ENCODE measurements at places on chromosomes 16 and 17. TPM values are rescaled to one million over a fixed set of nuclear protein-coding genes. Genes with fewer than 3 reads are reported as not detected.

NOD2 gene
- not detected for total RNA-seq

CCL8 gene
- not detected for total RNA-seq

TBC1D3L gene
- 4.0 TPM for total RNA-seq

JPH3 gene
- total RNA-seq = not detected

PPL gene
- total RNA-seq = 0.18 TPM

NOXO1 gene
- not detected for total RNA-seq

ZC3H7A gene
- total RNA-seq = 28.5 TPM

CDT1 gene
- 29.4 TPM for total RNA-seq

PRCD gene
- not detected for total RNA-seq

SARM1 gene
- 4.6 TPM for total RNA-seq

OTOP2 gene
- not detected for total RNA-seq

TMEM220 gene
- 2.9 TPM for total RNA-seq

CRYBA1 gene
- not detected for total RNA-seq

HLF gene
- total RNA-seq = not detected

SLC13A2 gene
- not detected for total RNA-seq

SPDYE4 gene
- not detected for total RNA-seq

GUCY2D gene
- total RNA-seq = 1.4 TPM

HEATR3 gene
- total RNA-seq = 13.3 TPM

COG8 gene
- total RNA-seq = 34.6 TPM

PERCC1 gene
- total RNA-seq = not detected

SHISA9 gene
- not detected for total RNA-seq

TBC1D28 gene
- not detected for total RNA-seq

TMEM11 gene
- total RNA-seq = 39.5 TPM

TNS4 gene
- total RNA-seq = under 0.01 TPM

KRT28 gene
- total RNA-seq = not detected

COL1A1 gene
- total RNA-seq = 2,222 TPM

SGCA gene
- total RNA-seq = not detected

CHD9 gene
- 28.0 TPM for total RNA-seq

CMTM1 gene
- total RNA-seq = 2.0 TPM

CTRB1 gene
- not detected for total RNA-seq

LLGL2 gene
- total RNA-seq = 0.89 TPM

CDH13 gene
- total RNA-seq = 59.2 TPM

NIP7 gene
- total RNA-seq = 34.9 TPM

All from myometrial cell (primary cell).